ENCODE measurements at places on chromosomes 6 and 20.

- no peak for DNase-seq
Observed at GRCh38 chr20:18662279-18663040, 74.6 kb downstream of the DTD1 start.

- no peak for DNase-seq
Observed at GRCh38 chr6:53154794-53155193, 6.2 kb upstream of the GCM1 start.

- DNase-seq, result no peak
Observed at GRCh38 chr6:154579485-154579884, 69.0 kb upstream of the CNKSR3 start.

- DNase-seq, result no peak
Observed at GRCh38 chr6:148392671-148393070, 50.0 kb downstream of the SASH1 start.

DNA sequence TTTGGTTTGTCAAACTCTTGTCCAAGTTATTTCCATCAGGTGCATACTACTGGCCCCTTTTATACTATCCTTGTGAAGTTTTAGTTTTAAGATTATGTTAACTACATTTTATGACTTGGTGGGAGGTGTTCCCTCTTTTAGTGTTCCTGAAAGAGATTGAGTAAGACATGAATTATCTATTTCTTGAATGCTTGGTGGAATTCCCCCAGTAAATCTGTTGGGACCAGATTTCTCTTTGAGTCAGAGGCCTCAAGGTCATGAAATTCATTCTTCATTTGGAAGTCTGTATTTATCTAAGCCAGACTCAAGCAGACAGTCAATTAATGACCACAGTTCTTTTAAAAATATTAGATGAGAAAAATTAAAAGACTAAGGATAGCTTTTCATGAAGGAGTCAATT, 81.3 kb downstream of the MOXD1 start:
- no peak for DNase-seq

- no peak for DNase-seq
Observed at GRCh38 chr6:169921853-169922824, 170.7 kb downstream of the ERMARD start.

- no peak for DNase-seq
Observed at GRCh38 chr20:38673261-38673660, 51.0 kb upstream of the SLC32A1 start.

All from cortex of kidney (tissue), 1 donor.